ENCODE measurements at places on chromosomes 7 and 10.

DNA sequence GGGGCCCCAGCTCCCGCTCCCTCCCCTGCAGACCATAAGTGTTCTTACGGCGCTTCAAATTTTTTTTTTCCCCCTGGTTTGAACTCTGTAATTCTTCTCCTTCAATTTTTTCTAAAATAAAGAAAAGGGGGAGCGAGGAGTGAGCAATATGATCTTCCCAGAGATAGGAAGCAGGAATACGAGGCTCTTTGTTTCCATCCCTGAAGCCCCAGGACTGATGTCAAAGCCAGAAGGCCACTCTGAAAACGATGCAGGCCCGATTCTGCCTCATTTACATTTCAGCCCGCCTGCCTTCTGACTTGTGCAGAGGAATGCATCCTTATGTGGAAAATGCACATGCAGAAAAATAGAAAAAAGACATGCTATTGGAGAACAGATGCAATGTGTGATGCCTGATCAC, 401.5 kb upstream of the MKI67 start:
- H3K27ac ChIP-seq, result no peak overlapping the region
- no peak for DNase-seq
- H3K36me3 ChIP-seq, result no peaks in the 10 kb centered on the region
- peaks cover 25% of the 10 kb centered on the region for H3K27me3 ChIP-seq
- H3K4me1 ChIP-seq, result no peaks in the 10 kb centered on the region

- H3K27me3 ChIP-seq, result no peaks in the 10 kb centered on the region
- no peaks in the 10 kb centered on the region for H3K36me3 ChIP-seq
- H3K4me3 ChIP-seq, result no peak overlapping the region
These were observed 42.6 kb downstream of the CNOT4 start for GRCh38 chr7:135467207-135467711.

GRCh38 chr10:67282871-67283270, 357.0 kb downstream of the LRRTM3 start:
- no peak overlapping the region for H3K27ac ChIP-seq
- no peak for DNase-seq
- H3K4me3 ChIP-seq, result no peak overlapping the region
- H3K36me3 ChIP-seq, result no peaks in the 10 kb centered on the region
- no peaks in the 10 kb centered on the region for H3K4me1 ChIP-seq

GRCh38 chr7:102305414-102306268, 19.0 kb downstream of the SH2B2 start:
- H3K4me3 ChIP-seq, result no peak overlapping the region
- DNase-seq, result no peak
- H3K36me3 ChIP-seq, result no peaks in the 10 kb centered on the region
- no peaks in the 10 kb centered on the region for H3K4me1 ChIP-seq
- H3K27me3 ChIP-seq, result no peaks in the 10 kb centered on the region

- H3K27ac ChIP-seq, result no peak overlapping the region
- no peaks in the 10 kb centered on the region for H3K36me3 ChIP-seq
- no peak for DNase-seq
These were observed 89.5 kb downstream of the OTUD1 start for GRCh38 chr10:23528419-23528818.

DNA sequence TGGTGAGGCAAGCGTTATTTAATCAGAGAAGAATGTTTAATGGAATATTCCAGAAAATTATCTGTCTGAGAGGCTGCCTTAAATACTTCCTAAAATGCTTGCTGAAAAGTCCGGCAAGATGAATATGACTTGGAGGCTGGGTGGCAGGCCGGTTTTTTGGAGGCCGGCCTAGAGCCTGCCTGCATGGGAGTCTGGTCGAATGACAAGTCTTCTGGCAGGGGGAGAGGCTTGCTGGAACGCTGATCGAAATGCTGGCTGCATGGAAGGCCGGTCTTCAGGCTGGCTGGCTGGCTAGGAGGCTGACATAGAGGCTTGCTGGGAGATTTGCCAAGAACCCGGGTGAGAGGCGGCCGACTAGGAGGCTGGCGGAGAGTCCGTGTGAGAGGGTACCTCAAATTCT, 135.7 kb downstream of the OR13A1 start:
- no peaks in the 10 kb centered on the region for H3K36me3 ChIP-seq
- H3K27me3 ChIP-seq, result no peaks in the 10 kb centered on the region
- H3K27ac ChIP-seq, result no peak overlapping the region
- H3K4me3 ChIP-seq, result no peak overlapping the region

DNA sequence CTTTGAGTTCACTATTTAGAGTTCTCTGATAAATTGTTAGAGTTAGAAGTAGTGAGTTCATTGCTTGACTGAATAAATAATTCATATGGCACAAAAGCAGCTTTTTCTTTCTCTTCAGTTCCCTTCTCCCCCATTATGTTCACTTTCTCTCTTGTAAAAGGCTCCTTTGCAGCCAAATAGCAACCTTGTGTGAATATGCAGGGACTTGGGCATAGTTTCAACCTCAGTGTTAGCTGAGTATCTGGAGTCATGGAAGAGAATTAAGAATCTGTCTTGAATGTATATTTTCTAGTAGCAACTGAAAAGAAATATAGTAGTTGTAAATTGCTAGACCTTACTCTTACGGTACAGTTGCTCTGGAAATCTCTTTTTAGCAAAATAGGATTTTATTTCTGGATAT, 31.9 kb downstream of the ZEB1 start:
- no peak for DNase-seq
- no peak overlapping the region for H3K27ac ChIP-seq
- peaks cover 11% of the 10 kb centered on the region for H3K36me3 ChIP-seq
- peaks cover 17% of the 10 kb centered on the region for H3K4me1 ChIP-seq

GRCh38 chr10:11724938-11725776, 17.0 kb upstream of the ECHDC3 start:
- H3K36me3 ChIP-seq, result no peaks in the 10 kb centered on the region
- no peak for DNase-seq
- H3K27ac ChIP-seq, result no peak overlapping the region
- H3K4me3 ChIP-seq, result no peak overlapping the region
- no peaks in the 10 kb centered on the region for H3K4me1 ChIP-seq

- H3K27ac ChIP-seq, result 0 out of 2 replicates have a peak overlapping the region, but pooled peaks have one; percentile 22
- peaks cover 5% of the 10 kb centered on the region for H3K4me1 ChIP-seq
- DNase-seq, result no peak
- H3K36me3 ChIP-seq, result no peaks in the 10 kb centered on the region
- H3K4me3 ChIP-seq, result no peak overlapping the region
These were observed 140.5 kb downstream of the LHPP start for GRCh38 chr10:124602121-124602561.

DNA sequence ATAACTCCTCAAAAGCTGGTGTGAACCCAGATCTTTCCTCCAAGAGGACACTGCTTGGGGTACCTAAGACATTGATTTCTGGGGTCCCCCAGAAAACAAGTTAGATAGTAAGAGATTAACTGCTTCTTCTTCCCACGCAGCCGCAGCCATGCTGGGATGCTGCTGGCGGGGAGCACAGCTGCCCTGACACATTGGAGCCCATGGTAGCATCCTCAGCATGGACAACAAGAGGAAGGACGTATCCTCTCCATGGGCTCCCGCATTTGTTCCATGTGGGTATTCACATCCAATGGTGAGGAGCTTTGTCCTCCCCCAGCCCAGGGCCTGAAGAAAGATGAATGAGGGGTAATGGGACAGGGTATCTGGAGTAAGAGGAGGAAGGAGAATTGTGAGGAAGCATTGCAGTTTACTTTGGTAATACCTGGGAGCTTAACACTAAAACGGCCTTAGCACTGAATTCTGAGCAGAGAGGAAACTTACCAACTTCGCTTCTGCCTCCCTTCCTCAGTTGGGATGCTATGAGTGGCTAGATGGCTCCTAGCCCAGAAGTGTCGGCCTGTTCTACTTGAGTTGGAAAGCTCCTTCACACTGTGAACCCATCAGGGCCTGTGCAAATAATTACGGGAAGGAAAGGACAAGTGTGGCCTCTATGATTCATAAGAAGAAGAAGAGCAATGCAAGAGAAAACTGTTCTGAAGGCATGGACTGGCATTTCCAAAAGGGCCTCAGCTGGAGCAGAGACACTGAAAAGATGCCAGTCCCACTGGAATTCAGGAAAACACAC, 43.9 kb downstream of the C10orf120 start:
- no peaks in the 10 kb centered on the region for H3K27me3 ChIP-seq
- H3K4me3 ChIP-seq, result no peak overlapping the region
- no peak overlapping the region for H3K27ac ChIP-seq
- no peaks in the 10 kb centered on the region for H3K36me3 ChIP-seq
- no peak for DNase-seq

DNA sequence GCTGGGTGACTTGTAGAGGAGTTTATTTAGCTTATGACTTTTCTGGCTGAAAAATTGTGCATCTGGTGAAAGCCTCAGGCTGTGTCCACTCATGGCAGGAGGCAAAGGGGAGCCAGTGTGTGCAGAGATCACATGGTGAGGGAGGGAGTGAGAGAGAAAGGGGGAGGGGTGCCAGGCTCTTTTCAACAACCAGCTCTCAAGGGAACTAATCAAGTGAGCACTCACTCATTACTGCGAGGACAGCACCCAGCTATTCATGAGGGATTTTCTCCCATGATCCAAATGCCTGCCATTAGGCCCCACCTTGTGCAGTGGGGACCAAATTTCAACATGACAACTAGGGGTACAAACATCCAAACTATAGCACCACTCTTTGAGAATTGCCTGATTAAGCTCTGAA, 590.2 kb downstream of the MAGI2 start:
- H3K27ac ChIP-seq, result no peak overlapping the region
- no peaks in the 10 kb centered on the region for H3K27me3 ChIP-seq
- no peak overlapping the region for H3K4me3 ChIP-seq

DNA sequence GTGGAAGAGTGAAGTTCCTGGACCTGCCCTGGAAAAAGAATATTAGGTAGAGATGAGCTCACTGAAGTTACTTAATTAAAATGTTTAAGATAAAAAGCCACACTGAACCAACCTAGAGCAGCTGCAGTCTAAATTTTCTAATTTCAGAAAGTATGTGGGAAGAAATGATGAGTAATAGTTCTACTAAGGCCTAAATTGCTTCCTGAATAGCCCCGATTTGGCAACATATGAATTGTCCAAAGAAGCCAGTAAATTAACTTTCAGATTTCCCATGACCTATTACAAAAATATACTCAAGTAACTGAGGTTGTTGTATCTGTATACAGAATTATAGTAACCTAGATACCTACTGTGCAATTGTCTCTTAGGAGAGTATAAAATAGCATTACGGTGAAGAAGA, 312.6 kb downstream of the IPMK start:
- no peak for DNase-seq
- H3K36me3 ChIP-seq, result no peaks in the 10 kb centered on the region
- H3K27ac ChIP-seq, result no peak overlapping the region
- H3K4me3 ChIP-seq, result no peak overlapping the region

DNA sequence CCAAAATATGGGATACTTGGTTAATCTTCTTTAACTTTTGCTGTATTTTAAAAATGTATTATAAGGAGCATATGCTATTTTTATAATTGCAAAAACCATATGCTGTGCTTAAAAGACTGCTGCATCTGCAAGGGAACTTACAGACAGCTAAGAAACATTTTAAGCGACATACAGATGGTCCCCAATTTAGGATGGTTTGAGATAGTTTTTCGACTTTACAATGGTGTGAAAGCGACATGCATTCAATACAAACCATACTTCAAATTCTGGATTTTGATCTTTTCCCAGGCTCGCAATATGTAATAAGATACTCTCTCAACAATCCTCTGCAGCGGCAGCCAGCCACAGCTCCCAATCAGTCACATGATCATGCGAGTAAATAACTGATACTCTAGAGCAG, 73.2 kb downstream of the SHTN1 start:
- no peaks in the 10 kb centered on the region for H3K4me1 ChIP-seq
- DNase-seq, result no peak
- H3K27ac ChIP-seq, result no peak overlapping the region
- H3K36me3 ChIP-seq, result no peaks in the 10 kb centered on the region
- no peaks in the 10 kb centered on the region for H3K27me3 ChIP-seq
- no peak overlapping the region for H3K4me3 ChIP-seq

GRCh38 chr10:93498166-93498565, 1.8 kb downstream of the CEP55 start:
- H3K4me1 ChIP-seq, result peaks cover 36% of the 10 kb centered on the region
- no peak for DNase-seq
- peak overlapping the region; percentile 39 for H3K27ac ChIP-seq
- H3K27me3 ChIP-seq, result peaks cover 4% of the 10 kb centered on the region
- no peak overlapping the region for H3K4me3 ChIP-seq

- no peaks in the 10 kb centered on the region for H3K4me1 ChIP-seq
- no peak for DNase-seq
- no peak overlapping the region for H3K27ac ChIP-seq
- H3K36me3 ChIP-seq, result no peaks in the 10 kb centered on the region
- no peaks in the 10 kb centered on the region for H3K27me3 ChIP-seq
These were observed 107.6 kb upstream of the FAM3C start for GRCh38 chr7:121503730-121504129.
